ENCODE measurements at places on chromosomes 1 and 21.

- no peak for DNase-seq
These were observed 10.0 kb downstream of the CC2D1B start for GRCh38 chr1:52355847-52356505.

DNA sequence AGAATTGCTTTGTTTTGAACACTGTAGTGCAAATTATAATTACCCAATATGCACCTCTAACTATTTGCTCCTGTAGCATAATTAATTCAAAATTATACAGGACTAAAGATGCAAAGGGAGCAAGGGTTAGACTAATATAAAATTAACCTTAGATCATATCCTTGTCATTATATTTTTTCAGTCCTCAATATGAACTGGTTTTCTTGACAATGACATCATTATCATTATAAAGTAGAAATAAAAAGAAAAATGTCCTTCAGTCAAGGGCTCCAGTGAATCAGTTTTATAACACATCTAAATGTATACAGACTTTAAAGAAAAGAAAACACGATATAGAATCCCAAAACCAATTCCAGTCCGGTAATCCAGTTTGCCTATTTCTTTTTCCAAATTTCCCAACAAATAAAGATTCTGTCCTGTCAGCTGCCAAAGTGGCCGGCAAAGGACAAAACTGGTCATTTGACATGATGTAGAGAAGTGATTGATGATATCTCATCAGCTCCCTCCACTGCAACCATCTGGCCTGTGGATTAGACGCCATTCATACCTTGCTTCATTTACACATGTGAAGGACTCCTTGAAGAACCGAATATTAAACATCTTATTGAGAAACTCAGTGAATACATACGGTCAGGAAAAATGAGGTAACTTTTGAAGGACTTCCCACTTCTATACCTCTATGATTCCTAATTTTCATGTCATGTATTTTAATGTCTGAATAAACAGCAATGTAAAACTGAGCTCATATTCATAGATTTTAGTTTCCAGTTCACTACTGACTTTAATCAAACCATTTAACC, 15.5 kb downstream of the DPYD start:
- DNase-seq: no peak

GRCh38 chr1:44371206-44371605, 16.1 kb upstream of the ERI3 start:
- no peak for DNase-seq

DNA sequence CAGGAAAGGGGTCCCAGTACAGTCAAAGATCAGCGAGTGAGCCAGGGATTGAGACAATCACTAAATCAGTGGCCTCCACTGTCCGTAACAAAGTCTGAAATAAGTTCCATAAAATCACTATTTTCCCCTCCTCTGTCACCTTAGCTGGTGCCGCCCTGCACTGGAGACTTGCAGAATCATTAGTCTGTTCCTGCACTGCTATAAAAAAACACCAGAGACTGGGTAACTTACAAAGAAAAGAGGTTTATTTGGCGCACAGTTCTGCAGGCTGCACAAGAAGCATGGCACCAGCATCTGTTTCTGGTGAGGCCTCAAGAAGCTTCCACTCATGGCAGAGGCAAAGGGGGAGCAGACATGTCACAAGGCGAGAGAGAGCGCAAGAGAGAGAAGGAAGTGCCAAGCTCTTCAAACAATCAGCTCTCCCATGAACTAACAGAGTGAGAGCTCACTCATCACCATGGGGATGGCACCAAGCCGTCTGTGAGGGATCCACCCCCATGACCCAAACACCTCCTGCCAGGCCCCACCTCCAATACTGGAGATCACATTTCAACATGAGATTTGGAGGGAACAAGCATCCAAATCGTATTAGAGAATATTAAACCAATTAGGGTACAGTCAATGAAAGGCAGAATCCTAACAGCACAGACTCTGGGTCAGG, 129.8 kb upstream of the TIAM1 start:
- DNase-seq: no peak

GRCh38 chr1:116133696-116134475, 22.7 kb downstream of the MAB21L3 start:
- no peak for DNase-seq

- peak; percentile 32 for DNase-seq
These were observed 25.0 kb downstream of the CRYAA start for GRCh38 chr21:43193651-43194302.

GRCh38 chr1:40799351-40799867, 15.8 kb downstream of the KCNQ4 start:
- no peak for DNase-seq
